ENCODE measurements at places on chromosomes 2 and 18.

GRCh38 chr2:230266638-230267037 lies 41.1 kb downstream of the SP140 start:
- no peak for DNase-seq

DNA sequence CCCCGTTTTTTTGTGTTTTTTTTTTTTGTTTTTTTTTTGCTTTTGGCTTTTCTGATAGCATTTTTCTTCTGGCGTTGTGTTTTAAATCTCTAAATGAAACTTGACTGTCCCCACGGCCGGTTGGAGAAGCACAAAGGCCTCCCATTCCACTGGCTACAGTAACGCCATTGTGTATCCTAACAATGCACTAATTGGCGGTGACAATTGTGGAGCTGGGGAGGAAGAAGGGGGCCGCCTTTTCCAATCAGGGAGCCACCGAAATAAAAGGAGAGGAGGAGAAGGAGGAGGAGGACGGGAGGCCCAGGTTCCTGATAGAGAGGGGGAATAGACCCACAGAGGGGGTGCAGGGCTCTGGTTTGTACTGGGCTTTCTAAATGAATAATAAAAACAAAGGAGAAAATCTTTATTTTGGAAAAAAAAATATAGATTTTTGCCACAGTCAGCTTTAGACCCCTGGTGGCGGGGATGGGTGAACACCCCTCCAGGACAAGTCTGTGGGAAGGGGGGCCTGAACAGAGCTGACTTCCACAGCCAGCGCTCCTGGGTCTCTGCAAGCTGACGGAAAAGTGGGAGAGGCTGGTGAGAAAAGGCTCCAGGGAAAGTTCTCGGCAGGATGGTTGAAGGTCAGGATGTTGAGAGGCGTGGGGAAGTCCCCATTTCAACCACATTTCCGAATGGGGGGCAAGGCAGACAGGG lies 43.7 kb upstream of the FZD5 start:
- no peak for DNase-seq

DNA sequence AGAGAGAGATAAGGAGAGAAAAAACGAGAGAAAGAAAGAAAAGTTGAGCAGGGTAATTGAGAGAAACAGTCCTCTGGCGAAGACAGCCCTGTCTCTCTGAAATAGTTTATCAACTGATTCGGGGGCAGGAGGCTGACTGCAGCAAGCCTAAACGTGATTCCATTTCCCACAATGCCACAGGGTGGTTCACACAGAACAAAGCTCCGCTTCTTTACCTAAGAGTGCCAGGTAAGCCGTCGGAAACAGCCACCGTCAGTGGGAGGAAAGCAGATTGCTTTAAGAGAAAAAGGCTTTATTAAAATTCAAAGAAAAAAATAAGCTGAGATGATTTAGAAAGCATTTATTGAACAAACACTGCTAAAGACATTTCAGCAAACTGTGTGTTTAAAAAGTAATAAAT lies 271.4 kb upstream of the POU3F3 start:
- DNase-seq: no peak

- no peak for DNase-seq
These were observed 287.6 kb downstream of the CAMKMT start for GRCh38 chr2:44649381-44649780.

All from HT-29 (cell line).